ENCODE measurements at places on chromosomes 1 and 21. TPM values are rescaled to one million over a fixed set of nuclear protein-coding genes. Genes with fewer than 3 reads are reported as not detected.

GRCh38 chr1:91104712-91105111 is 82.9 kb upstream of the ZNF644 start:
- no peak for DNase-seq

- peak; percentile 68 for DNase-seq
Measured at GRCh38 chr1:90850181-90850897, 133.2 kb upstream of the BARHL2 start.

GRCh38 chr1:24126672-24127023 is 14.7 kb upstream of the MYOM3 start:
- no peak for DNase-seq

The LMOD1 gene
- 0.37 TPM for total RNA-seq

DNA sequence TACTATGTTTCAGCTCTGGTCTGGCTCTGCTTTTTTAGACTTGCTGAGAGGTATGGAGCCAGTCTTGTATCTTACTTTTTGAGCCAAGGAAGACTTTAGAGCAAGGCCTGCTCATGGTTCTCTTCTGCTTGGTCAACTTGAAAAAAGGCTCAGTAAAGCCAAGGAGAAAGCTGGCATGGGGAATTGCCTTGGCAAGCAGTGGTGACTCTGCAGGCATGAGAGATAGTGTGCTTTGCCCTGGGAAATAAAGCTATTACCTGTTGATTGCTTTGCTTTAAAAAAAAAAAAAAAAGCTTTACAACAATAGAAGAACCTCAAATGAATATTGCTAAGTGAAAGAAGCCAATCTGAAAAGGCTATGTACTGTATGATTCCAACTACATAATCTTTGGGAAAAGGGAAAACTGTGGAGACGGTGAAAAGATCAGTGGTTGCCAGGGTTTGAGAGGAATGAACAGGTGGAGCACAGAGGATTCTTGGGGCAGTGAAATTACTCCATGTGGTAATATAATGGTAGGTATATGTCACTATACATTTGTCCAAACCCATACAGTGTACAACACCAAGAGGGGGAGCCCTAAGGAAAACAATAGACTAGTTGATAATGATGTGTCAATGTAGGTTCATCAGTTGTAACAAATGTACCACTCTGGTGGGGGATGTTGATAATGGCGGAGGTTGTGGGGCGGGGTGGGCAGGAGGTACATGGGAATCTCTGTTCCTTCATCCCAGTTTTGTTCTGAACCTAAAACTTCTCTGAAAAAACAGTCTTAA is 87.6 kb downstream of the HMCN1 start:
- DNase-seq = no peak

- no peak for DNase-seq
Measured at GRCh38 chr1:116826818-116827606, 72.8 kb downstream of the CD2 start.

The PDIK1L gene
- 12.0 TPM for total RNA-seq

DNA sequence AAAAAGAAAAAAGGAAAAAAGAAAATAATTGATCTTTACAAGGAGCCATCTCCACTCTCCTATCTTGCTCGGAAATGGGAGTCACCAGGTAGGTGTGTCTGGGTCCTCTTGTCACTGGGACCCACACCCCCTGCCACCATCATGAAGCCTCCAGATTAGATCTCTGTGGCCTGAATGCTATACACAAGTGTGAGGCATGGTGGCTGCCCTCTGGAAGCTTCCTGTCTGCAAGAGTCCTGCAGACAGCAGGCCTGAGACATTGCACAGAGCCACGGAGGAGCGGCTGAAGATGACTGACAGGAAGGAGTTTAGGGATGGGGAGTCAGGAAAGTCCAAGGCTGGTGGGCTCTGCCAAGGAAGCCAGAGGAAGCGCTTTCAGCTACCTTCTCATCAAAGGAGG is 16.2 kb downstream of the CDK18 start:
- DNase-seq = no peak

The KIAA0040 gene
- total RNA-seq = not detected

DNA sequence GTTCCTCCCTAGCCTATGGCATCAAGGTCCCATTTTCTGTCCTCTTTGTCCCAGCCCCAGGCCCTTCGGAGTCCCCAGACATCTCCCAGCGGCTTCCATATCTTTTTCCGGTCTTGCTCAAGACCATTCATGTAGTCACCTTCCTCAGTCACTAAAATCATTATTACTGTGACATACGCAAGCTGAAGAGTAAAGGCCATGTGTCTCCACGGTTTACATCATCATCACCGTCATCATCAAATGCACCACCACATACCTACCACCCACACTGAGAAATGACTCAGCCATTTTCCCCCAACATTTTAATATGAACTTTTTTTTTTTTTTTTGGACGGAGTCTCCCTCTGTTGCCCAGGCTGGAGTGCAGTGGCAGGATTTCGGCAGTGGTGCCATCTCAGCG is 43.4 kb downstream of the FHAD1 start:
- DNase-seq = no peak

DNA sequence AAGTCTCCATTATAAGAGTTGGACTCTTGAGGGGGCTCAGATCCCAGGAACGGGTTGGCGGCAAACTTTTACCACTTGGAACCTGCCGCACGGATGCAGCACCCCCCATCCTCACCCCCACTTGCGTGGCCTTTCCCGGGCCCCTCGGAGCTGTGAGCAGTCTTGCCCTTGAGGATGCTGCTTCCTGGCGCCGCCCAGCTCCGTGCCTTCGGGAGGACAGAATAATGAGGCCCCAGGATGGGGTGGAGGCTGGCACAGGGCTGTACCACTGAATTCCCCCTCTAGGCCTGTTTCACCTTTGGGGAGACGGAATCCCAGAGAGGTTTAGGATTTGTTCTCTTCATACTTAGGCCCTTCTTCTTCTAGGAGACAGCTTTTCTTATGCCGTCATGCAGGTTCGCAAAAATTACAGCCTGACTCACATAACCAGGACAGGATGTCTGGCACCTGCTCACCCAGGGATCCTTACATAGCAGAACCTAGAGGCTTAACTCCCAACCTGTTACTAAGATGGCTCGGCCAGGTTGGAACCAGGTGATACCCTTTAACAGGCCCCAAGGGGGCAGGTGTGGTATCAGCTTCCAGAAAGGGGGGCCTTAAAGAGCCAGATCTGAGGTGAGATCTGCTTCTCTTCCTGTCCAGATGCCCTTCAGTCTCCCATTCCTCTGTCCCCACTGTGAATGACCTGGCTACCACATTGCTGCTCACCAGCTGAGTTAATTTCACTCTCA is 1.5 kb downstream of the TRNP1 start:
- no peak for DNase-seq

- peak; percentile 89 for DNase-seq
Measured at GRCh38 chr1:89358287-89358893, 5.5 kb upstream of the GBP6 start.

The CYP4B1 gene
- not detected for total RNA-seq

The GPR52 gene
- total RNA-seq = 0.84 TPM

GRCh38 chr1:39900662-39901463 is 854 bp downstream of the MYCL start:
- DNase-seq = peak; percentile 60

The XCL1 gene
- total RNA-seq = not detected

All from neural progenitor cell (in vitro differentiated cells).